AG08395 (cell line): ENCODE measurements at places on chromosomes 4 and X.

- DNase-seq, result no peak
Observed at GRCh38 chr4:5220028-5220427, 168.7 kb downstream of the STK32B start.

GRCh38 chr4:38925492-38926413, 58.1 kb downstream of the FAM114A1 start:
- no peak for DNase-seq

GRCh38 chr4:165711436-165711835, 161.6 kb upstream of the TLL1 start:
- DNase-seq, result no peak

- no peak for DNase-seq
Observed at GRCh38 chrX:55118574-55118973, 29.8 kb downstream of the PAGE2 start.

GRCh38 chr4:145697332-145697731, 17.4 kb downstream of the C4orf51 start:
- no peak for DNase-seq

DNA sequence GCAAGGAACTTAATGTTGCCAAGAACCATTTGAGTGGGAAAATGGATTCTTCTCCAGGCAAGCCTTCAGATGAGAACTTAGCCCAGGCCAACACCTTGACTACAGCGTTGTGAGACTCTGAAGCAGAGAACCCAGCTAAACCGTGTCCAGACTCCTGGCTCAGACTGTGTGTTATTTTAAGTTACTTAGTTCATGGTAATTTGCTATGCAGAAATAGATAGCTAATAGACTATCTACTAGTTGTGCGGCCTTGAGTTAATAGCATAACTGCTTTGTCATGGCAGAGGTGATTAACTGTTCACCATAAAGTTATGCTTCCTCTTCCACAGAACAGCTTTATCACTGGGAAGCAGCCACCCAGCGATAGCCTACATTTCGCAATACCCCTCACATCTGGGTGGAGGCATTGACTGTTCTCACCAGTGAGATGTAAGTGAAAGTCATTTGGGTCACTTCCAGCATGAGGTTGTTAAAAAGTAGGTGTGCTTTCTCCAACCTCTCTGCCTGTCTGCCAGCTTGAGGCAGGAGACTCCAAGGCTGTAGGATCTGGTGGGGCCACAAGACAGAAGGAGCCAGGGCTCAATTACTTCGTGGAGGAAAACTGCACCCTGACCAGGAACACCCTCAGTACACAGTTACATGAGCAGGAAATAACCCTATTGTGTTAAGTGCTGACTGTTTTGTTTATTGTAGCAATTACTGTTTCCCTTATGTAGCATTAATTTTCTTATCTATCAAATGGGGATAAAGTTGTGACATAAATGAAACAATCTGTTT, 94.2 kb downstream of the GPAT3 start:
- DNase-seq, result peak; percentile 55

DNA sequence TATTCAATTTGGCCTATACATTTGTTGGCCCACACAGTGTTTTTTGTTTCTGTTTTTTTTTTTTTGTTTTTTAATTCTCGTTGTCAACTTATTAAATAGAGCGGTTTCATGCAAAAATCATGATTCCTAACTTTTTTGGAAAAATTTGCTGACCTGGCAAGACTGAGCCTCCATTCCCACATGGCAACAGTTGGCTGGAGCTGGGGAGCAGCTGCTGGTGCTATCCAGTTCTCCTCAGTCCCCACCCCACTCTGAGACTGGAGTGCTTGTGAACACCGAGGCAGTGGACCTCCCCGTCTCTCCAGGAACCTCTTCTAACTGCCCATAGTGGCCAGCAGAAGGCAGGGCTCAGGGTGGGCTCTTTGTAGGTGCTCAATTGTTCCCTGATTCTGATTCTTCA, 95.7 kb upstream of the OTUD4 start:
- no peak for DNase-seq

DNA sequence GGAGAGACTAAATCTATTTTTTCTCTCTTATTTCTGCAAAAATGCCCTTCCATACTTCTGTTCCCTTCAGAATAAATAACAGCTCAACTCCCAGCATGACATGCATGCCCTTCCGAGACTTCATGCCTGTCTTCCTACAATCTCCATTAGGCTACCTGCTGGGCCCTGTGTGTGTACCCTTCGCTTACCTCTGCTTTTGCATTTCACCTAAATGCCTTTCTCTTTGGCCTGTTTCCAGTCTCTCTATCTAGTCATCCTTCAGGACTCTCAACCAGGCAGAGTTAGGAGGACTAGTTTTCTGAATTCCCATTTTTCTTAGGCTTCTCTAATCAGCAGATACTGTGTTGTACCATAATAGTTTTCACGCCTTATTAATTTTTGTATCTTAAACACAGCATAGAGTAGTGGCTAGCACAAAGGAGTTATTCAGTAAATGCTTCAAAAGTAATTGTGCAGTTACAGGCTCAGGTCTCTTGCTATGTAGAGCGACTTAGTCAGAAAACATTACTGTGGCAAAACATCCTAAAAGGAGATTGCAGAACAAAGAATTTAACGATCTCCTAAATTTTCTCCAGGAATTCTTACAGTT, 20.5 kb downstream of the SEPTIN11 start:
- DNase-seq, result no peak

GRCh38 chr4:142278171-142278570, 567.9 kb downstream of the INPP4B start:
- DNase-seq, result no peak

- DNase-seq, result peak; percentile 74
Observed at GRCh38 chr4:140861359-140862176, 105.4 kb upstream of the TBC1D9 start.

DNA sequence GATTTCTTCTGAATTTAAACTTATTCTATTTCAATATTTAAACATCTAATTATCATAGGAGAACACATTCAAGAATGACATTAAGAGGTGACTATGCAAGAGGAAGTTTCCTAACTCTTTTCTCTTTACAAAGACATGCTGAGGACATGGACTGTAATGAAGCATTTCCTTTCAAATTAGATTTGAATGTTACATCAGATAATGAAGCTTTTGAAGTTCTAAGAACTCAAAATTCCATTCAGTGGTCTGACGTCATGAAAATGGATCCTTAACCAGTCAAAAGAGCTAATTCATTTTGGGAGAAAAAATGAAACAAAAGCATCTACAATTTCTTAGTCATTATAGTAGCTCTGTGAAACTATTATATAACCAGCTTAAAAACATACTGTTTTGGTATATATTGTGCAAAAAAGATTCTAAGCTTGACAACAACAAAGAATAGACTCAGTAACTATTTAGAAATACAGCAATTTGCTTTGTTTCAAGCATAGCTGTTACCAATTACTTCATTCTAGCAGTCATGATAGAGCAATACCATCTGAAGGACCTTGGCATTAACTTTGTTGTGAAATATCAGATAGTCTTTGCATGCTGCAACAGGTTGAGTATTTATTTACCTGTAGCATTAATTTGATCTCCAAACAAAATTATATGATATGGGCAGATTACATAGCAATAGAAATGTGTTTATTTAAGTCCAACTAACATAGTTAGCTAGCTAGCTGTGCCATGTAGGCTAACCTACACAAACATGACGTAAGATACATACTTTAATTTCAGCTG, 13.7 kb upstream of the DTHD1 start:
- no peak for DNase-seq

- peak; percentile 25 for DNase-seq
Observed at GRCh38 chr4:109046471-109047201, 255.8 kb downstream of the COL25A1 start.

DNA sequence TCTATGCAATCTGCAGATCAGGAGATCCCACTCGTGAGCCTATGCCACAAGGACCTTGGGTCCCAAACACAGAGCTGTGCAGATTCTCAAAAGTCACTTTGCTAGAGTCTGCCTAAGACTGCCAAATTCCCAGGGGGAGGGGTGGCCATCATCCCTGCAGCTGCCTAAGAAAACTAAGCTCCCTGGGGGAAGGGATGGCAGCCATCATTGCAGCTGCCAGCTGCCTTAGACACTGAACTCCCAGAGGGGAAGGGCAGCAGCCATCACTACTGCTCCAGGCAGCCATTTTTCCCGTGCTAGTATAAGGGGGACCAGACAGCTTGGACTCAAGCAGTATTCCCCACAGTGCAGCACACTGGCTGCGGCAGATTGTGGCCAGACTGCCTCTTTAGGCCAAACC, 156.9 kb downstream of the NKX6-1 start:
- no peak for DNase-seq

- no peak for DNase-seq
Observed at GRCh38 chr4:65552057-65552456, 118.2 kb downstream of the EPHA5 start.

DNA sequence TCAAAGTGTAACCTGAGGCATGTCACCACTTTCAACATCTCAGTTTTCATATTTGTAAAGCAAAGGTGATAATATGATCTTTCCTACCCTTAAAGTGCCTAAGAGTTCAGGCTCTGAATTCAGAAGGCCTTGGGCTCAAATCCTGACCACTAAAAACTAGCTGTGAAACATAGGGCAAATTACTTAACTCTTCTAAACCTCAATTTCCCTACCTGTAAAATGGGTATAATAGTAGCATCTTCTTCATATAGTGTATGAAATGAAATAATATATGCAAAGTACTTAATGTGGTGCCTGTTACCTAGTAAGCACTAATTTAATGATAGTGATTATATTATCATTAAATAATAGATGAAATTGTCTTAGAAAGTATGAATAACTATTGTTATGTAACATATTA, 7.0 kb upstream of the WDR44 start:
- no peak for DNase-seq

- DNase-seq, result no peak
Observed at GRCh38 chr4:183146478-183146877, 47.4 kb downstream of the WWC2 start.

GRCh38 chr4:21470535-21470934, 478.0 kb downstream of the KCNIP4 start:
- no peak for DNase-seq

- no peak for DNase-seq
Observed at GRCh38 chr4:48129307-48130014, 4.6 kb downstream of the TXK start.

DNA sequence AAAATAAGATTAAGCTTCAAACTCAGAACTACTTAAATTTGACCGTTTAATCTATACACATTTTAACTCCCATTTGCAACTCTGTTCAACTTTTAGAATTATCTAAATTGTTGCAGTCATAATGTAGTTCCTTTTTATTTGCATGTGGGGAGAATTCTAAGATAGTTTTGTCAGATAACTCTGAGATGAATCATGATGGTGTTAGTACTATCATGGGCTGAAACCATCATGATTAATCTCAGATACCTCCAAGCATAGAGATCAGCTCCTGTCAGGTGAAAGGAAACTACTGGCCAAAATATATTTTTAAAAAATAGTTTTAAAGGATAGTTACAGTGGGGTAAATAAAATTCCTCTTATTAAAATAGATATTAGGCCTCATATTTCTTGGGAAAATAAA, 39.0 kb downstream of the FBXO8 start:
- DNase-seq, result peak; percentile 9

DNA sequence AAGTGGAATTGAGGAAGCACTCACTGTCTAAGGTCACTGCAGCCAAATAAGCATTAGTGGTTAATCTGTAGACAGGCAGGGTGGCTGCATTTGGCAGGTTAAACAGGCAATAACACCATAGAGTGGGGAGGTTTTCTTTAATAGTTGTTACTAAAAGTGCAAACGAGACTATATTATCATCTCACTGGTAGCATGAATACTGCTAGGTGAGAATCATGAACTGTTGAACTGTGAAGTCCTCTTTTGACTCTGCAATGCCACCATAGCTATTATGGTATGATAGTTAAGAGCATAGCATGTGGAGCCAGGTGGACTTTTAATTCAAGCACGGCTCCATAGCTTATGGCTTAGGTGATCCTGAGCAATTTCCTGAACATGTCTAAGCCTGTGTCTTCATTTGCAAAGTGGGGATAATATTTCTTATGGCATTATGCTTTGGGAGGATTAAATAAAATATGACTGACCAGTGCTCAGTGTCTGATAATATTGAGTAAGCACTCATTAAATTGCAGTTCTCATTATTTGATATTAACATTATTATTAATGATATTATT, 235.6 kb upstream of the HHIP start:
- DNase-seq, result no peak

DNA sequence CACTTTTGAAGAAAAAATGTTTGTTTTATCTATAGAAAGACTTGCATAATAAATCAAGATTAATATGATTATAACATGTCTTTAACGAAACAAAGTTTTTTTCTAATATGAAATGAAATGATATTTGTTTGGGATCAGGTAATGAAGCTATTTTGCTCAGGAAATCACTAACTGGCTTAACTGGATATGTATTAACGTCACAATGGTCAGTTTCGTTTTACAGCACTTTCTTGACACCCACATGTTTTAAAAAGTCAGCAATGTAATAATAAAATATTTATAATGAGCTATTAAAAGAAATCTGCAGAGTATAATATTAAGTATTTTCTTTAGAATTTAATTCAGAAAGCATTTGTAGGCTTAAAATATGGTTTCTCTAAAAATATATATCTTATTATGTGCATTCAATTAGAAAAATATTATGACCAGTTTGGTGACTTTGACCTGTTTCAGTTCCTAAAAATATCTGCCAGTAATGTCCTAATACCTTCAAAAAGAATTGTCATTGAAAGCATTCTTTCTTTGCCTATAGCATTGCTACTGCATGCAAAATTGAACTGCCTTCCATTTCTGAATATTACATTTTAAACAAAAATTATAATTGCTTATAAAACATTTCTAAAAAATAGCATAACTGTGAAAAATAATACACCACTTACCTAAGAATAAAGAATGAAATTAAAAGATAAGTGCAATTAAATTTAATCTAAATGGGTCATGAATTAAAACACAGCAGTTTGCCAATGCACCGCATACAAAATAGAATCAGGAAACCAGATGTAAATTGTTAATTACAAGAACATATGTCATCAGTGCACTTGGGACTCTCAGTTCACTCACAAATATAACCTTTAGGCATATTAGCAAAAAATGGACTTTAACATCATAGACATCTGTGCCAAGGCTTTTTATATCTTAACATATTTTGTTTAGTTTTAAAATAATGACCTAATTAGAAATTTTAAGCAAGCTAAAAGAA, 31.6 kb downstream of the TIGD2 start:
- no peak for DNase-seq

- peak; percentile 57 for DNase-seq
Observed at GRCh38 chrX:110210417-110211139, 107.3 kb downstream of the AMMECR1 start.

GRCh38 chr4:4499438-4500123, 42.3 kb downstream of the STX18 start:
- no peak for DNase-seq

DNA sequence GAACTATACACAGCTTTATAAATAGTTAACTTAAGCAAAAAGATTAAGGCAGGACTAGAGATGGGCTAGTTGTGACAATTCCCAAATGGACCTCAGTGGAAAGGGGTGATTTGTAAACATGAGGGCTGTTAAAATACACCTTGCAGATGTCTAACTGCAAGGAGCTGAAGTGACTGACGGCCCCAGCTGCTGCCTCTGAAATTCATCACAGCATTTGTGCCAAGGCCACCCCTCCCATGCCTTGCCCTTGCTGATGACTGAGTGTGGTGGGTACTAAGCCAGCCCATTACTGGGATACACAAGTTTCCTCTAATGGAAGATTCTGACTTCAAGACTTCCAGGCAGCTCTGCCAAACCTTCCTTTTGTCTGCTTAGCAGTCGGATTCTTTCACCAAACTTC, 23.7 kb upstream of the EGFL6 start:
- no peak for DNase-seq
